Cortex of kidney (tissue), 1 donor: ENCODE measurements at places on chromosomes 2 and 18.

- no peak for DNase-seq
Measured at GRCh38 chr2:137800386-137800785, 163.9 kb upstream of the HNMT start.

DNA sequence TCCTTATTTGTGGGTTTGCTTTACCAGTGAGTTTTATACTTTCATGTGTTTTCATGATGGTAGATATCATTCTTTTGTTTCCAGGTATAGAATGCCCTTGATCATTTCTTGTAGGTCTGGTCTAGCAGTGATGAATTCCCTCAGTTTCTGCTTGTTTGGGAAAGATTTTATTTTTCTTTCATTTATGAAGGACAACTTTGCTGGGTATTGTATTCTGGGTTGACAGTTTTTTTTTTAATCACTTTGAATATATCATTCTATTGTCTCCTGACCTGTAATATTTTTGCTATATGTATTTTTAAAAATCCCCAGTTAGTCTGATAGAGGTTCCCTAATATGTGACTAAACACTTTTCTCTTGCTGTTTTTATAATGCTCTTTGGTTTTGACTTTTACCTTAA lies 58.3 kb upstream of the GALNT3 start:
- DNase-seq, result no peak

- DNase-seq, result no peak
Measured at GRCh38 chr2:20578895-20579825, 71.7 kb downstream of the HS1BP3 start.

DNA sequence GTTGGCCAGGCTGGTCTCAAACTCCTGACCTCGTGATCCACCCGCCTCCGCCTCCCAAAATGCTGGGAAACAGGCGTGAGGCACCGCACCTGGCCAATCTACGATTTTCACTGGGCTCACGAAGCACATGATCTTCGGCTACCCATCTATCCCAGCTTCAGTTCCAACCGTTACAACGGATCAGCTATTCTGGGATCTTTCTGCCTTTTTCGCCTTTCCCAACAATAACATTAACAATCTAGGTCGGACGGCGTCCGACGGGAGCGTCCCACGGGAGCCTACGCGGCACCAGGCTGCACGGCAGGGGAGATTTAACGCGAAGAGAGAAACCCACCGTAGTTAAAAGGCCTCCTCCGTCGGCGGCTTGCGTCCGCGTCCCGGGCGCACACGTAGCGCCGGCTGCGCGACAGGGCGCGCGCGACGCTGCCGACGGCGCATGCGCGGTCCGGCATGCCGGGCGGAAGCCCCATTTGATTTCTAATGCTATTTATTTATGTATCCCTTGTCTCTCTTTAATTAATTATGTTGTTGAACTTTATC lies at the start of gene MSL3B:
Gene MSL3B, minus strand, starts transcription at position 394 of the 540 bp plus-strand sequence.
- no peak for DNase-seq

- DNase-seq, result no peak
Measured at GRCh38 chr18:10521566-10521965, 4.3 kb upstream of the NAPG start.

GRCh38 chr2:238162846-238163441 lies 4.2 kb downstream of the ERFE start:
- DNase-seq, result no peak

DNA sequence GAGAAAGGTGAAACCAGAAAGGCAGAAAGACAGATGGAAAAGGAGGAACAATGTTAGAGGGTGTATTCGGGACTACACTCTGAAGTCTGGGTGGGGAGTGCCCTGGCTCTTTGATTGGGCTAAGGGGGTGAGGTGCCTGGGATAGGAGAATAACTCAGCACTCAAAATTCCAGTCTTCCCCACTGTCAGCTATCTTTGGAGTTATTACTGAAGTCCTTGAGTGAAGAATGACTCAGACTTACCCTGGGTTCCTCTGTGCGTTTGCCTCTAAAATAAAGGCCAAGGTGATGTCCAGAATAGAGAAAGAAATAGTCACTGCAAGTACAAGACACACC lies 151.8 kb upstream of the SERPINE2 start:
- DNase-seq, result no peak

GRCh38 chr2:128313931-128314347 lies 4.7 kb downstream of the HS6ST1 start:
- no peak for DNase-seq

DNA sequence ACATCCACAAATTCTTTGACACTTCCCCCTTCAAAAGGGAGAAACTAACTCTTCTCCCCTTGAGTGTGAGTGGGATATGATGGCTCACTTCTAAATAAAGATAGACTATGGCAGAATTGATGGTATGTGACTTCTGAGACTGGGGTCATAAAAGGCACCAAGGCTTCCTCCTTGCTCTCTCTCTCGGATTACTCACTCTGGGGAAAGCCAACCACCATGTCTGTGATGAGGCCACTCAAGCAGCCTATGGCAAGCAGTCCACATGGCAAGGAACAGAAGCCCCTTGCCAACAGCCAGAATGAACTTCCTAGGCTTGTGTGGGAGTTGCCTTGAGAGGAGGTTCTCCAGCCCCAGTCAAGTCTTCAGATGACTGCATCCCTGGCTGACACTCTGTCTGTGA lies 43.6 kb downstream of the KIAA2012 start:
- no peak for DNase-seq

- no peak for DNase-seq
Measured at GRCh38 chr18:8328126-8328525, 281.1 kb upstream of the RAB12 start.

- DNase-seq, result no peak
Measured at GRCh38 chr18:34834897-34835296, 124.8 kb downstream of the DTNA start.

- no peak for DNase-seq
Measured at GRCh38 chr2:235827585-235827992, 333.7 kb downstream of the AGAP1 start.

DNA sequence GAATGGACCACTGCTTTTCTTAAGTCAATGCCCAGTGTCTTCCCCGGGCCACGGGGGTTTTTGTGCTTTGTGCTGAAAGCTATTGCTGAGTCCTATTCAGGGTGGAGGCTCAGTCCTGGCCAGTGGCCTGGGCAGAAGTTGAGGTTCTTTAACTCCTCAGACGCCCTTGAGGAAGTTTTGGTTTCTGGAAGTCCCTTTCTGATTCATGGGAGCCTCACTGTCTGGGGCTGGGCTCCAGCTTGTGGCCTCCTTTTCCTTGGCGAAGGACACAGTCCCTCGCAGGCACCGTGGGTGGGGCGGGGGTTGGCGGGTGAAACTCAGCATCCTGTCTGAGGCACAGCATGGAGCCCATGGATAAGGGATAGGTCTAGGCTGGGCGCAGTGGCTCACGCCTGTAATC lies 465.2 kb upstream of the HS6ST1 start:
- DNase-seq, result no peak

GRCh38 chr2:85330839-85331636 lies 3.2 kb upstream of the TGOLN2 start:
- no peak for DNase-seq

DNA sequence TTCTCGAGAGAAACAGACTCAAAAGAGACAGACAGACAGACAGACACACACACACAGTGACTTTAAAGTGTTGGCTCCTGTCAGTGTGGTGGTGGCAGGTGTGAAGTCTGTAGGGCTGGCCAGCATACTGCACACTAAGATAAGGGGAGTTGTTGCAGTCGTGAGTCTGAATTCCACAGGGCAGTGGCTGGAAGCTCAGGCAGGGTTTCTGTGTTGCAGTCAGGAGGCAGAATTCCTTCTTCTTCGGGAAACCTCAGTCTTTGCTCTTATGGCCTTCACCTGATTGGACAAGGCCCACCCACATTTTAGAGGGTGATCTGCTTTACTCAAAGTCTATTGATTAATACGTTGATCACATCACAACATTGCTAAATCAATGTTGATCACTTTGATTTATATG lies 478.4 kb upstream of the HS6ST1 start:
- no peak for DNase-seq

DNA sequence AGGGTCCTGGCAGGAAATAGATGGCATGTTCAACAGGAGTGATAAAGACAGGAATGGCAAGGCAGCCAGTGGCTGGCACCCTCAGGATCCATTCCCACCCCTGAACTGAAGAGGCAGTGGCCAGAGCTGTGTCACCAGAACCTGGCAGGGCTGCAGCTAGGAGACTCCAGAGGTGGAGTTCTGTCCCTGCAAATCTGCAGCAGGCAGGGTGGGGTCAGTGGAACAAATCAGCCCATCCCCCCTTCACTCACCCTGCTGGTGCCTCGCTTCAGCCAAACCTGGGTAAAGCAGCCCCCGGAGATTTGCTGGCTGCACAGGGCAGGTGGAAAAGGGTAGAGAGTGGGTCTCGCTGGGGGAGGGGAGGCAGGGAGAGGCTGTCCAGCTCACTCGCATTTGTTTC lies 12.7 kb downstream of the INPP5D start:
- DNase-seq, result no peak

DNA sequence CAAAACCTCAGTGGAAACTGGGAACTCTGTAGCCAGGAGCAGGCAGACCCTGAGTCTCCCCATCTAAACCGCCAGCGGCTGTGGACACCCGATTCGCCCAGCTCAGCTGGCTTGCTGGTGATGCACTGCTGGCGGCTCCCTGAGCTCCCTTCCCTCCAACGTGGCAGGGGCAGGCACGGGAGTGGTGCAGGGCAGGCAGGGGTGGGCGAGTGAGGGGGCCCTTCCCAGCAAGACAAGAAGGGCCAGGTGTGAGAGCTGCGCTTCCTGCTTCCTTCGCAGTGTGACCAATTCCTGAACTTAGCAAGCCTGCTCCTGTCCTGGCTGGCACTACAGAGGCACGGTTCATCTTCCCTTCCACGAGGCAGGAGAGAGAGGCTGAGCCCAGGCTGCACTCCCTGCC lies 12.3 kb upstream of the SEMA4C start:
- DNase-seq, result no peak

DNA sequence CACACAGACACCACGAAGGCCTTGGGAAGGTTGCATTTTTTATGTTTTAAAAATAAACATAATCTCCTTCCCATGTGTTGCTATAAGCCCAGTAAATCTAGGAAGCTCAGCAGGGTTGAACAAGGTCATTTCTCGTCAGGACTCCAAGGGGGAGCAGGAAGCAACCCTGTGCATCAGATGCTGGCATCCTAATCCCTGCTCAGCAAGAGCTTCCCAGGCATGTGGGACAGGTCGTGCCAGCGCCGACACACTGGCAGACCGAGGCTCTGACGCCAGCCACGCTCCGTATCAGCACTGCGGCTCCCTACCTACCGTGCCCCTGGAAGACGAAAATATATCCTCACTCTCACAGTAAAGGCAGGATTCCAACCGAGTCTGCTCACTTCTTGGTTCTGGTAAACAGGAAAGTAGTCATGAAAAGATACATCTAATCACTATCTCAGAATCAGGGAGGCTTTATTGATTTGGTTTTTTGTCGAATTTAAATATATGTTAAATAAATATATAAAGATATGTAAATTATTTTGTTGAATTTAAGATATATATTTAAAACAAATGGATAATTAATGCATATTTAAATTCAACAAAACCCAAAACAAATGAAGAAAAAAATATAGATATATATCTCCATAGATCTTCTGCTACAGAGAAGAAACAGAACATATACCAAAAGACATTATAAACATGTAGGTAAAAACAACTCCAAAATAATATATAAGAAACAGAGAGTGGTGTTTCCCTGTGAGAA lies 61.4 kb downstream of the TXNL1 start:
- no peak for DNase-seq

- no peak for DNase-seq
Measured at GRCh38 chr18:21110713-21111345, 784 bp downstream of the ROCK1 start.

GRCh38 chr2:68463287-68463877 lies 3.7 kb downstream of the FBXO48 start:
- no peak for DNase-seq

DNA sequence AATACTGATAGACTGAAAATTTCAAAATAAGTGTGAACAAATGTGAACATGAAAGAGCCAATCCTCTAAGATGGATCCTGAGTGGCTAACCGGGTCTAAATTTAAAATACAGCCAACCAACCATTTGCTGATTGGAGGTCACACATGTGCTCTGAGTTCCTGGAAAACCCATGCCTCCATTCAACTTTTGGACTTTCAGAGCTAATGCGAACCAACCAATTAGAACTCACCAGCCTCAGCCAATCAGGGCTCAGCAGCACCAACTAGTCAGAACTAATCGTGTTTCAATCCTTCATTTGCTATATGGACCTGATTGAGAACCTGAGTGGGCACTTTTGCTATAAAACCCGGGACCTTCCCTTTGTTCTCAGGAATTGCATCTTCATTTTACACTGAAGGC lies 111.5 kb downstream of the MEP1B start:
- DNase-seq, result no peak

GRCh38 chr2:221235941-221236340 lies 336.2 kb downstream of the EPHA4 start:
- no peak for DNase-seq

DNA sequence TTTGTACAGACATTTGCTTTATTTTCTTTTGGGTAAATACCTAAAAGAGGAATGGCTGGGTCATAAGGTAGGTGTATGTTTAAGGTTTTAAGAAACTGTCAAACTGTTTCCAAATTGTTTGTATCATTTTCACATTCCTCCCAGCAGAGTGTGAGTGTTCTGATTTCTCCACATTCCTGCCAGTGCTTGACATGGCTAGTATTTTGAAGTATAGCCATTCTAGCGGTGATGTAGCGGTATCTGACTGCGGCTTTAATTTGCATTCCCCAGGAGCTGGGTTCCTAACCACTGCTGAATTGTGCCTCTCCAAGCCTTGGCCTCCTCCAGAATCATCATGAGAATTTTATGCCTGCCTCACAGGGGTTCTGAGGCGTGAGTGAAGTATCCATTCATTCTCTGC lies 61.8 kb upstream of the ARL4C start:
- DNase-seq, result no peak

- DNase-seq, result no peak
Measured at GRCh38 chr2:158006961-158007719, 94.5 kb upstream of the UPP2 start.

DNA sequence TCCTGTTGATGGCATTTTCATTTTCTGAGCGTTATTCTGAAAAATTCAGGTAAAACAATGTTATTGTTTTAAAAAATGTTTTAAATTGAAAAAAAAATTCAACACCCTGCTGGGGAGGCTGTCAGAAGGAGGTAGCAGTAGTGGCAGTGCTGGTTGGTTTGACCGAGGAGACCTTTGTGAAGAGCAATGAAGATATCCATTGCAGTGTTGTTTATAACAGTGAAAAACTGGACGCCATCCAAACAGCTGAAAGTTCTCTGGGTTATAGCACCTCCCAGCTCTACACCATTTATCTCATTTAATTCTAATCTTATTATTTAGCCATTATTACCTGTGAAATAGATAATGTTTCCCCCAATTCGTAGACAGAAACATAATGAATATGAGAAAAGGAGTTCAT lies 12.6 kb upstream of the ITM2C start:
- DNase-seq, result no peak

DNA sequence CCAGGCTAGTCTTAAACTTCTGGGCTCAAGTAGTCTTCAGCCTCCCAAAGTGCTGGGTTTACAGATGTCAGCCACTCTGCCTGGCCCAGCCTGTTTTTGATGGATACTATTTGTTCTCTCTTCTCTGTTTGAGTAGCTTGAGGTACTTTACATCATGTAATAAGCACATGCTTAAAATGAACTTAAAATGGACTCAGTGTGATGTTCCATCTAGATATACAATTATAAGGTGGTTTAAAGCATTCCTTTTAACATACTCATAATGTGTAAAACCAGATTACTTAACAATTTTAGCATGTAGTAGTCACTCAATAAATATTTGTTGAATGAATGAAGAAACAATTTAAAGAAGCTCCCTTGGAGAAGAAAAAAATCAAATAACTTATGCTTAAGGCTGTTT lies 9.6 kb downstream of the PTPRM start:
- DNase-seq, result no peak
